Stimulated activated effector memory CD8-positive, alpha-beta T cell treated with anti-CD3 and anti-CD28 coated beads, Interleukin-12 subunit alpha, Interleukin-12 subunit beta, amount 100 ng/mL, for 72 hours (primary cell): ENCODE measurements at places on chromosomes 2 and 18.

DNA sequence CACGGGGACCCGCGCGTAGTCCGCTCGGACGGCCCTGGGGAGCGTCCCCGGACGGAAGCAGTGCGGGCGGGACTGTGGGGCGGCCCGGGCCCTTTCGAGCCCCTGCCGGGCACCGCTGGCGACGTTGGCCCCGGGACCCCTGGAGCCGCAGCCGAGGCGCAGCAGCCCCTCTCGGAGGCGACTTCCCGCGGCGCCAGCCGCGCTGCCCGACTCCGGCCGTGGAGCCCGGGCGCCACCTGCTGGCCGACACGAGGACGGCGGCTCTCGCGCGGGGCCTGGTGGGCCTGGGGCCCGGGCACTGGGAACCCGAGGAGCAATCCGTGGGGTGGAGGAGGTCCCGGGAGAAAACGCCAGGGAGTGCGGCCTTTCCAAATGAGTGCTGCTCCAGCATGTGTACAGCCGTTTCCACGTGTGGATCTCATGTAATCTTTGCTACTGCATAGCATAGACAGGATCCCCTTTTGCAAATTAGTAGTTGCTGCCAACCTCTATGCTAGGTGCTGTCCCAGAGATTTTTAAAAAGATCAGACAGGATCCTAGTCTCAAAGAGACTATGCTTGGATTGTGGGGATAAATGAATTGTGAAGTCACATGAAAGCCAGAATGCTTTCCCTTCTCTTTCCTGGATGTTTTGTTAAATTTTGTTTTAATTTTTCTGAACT, 4.0 kb downstream of the ID2 start:
- DNase-seq, result peak; percentile 95

- peak; percentile 2 for DNase-seq
Measured at GRCh38 chr2:157364257-157364974, 38.8 kb upstream of the ERMN start.

GRCh38 chr18:57276829-57277228, 75.5 kb upstream of the ST8SIA3 start:
- DNase-seq, result no peak

DNA sequence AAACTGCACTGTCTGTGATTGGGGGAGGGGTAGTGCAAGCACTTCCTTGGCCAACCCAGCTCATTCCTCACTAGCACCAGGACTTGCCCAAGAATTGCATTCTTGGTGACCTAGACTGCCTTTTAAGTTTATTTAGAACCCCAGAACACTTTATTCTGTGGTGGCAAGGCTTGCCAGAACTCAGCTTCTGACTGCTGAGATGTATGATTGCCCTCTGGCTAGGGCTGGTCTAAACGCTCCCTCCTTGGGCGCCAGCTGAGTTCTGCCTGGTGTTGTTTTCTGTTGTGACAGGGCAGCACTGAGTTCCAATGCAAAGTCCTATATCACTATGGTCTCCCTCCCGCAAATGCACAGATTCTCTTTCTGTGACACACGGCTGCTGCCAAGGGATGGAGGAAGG, 247.7 kb downstream of the ZNF385B start:
- DNase-seq, result no peak

DNA sequence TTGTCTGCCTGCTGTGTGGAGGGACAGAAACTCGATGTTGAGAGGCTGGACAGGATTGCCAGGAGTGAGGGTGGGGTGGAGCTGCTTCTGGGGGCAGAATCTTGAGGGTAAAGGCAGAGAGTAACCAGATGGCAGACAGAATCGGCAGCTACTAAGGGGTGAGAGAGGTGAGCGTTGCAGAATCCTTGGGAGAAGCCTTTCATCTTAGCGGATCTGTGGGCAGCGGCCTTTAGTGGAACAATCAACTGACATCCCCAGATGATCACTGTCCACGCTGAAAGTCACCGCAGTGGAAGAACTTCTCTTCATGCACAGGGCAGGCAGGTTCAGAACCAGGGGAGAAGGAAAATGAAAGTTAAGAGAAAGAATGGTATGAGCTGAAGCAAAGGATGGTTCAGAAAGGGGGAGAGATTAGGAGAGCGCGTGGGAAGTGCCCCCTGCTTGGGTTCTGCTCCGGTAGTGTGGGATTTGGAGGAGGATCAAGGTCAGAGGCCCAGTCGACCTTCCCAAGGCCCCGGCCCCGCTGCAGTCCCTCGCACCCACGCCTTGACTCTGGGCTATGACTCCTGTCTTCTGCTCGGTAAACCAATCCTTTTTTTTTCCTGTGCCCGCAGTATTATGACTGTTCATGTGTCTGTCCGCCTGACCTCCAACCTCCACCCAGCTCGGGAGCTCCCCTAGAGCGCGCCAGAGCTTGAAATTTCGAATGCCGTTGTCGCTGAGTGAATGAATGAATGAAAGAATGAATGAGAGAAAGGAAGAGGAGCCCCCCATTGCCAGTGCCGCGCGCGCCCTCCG, 584 bp downstream of the BOLA3 start:
- no peak for DNase-seq
